ENCODE measurements at places on chromosomes 11 and 22.

DNA sequence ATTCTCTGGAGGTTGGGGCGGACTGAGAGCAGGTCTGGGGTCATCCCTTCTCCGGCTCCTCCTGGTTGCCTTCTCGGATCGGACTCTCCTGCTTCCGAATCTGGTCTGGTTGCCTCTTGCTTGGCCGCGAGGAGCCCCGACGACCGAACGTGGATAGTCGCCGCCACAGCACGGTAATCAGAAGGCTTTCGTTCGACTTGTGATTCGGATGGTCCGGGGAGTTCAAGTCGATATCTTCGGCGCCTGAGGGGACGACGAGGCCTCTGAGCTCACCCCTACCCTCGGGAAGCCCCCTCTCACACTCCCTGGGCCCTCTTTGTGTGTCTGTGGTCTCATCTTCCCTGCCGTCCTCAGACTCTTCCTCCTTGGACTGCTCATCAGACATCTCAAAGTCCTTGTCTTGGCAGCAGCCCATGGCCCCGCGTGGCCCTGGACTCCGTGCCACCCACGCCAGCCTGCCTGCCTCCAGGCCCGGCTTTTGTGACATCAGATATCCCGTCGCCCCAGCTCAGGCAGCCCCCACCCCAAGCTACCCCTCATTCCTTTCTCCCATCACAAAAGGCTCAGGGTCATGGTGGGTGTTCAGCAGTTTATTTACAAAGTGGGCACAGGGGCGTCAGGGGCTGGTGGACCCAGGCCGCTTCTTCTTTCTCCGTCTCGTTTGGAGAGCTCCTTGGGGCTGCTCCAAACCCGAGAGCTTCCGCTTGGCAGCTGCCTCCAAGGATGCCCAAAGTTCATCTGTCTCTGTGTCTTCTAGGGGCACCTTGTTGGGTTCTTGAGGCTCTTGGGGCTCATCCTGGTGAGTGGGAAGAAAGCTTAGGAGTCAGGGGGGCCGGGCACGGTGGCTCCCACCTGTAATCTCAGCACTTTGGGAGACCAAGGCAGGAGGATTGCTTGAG is at the start of gene TEX54:
Gene TEX54 (minus strand): TSS at position 506 of the 899 bp plus-strand sequence.
- H3K27me3 ChIP-seq, result no peaks in the 10 kb centered on the region
- H3K36me3 ChIP-seq, result no peaks in the 10 kb centered on the region
- peak within 1 kb of the TSS; percentile 95 for H3K27ac ChIP-seq
- H3K4me1 ChIP-seq, result peaks cover 89% of the 10 kb centered on the region
- DNase-seq, result peak; percentile 85

GRCh38 chr11:122494221-122494620 is 161.3 kb upstream of the UBASH3B start:
- no peak overlapping the region for H3K4me3 ChIP-seq
- H3K4me1 ChIP-seq, result peaks cover 5% of the 10 kb centered on the region
- H3K36me3 ChIP-seq, result no peaks in the 10 kb centered on the region
- H3K27me3 ChIP-seq, result no peaks in the 10 kb centered on the region
- H3K27ac ChIP-seq, result no peak overlapping the region
- no peak for DNase-seq

DNA sequence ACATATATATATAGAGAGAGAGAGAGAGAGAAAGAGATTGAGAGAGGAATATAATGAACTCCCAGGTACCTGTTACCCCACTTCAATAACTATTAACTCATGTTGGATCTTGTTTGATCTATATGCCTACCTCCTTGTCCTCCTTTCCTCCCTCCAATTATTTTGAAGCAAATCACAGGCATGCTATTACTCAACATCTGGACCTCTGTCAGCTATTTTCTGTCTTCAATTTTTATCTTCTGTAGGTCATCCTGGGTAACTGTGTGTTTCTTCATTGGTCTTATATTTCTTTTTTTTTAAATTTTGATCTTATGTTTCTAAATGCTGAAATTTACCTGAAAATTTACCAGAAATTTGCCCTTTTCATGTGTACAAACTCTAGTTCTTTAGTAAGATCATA is 24.8 kb downstream of the UVRAG start:
- no peaks in the 10 kb centered on the region for H3K36me3 ChIP-seq
- peaks cover 95% of the 10 kb centered on the region for H3K4me1 ChIP-seq
- H3K27me3 ChIP-seq, result no peaks in the 10 kb centered on the region
- no peak overlapping the region for H3K4me3 ChIP-seq

DNA sequence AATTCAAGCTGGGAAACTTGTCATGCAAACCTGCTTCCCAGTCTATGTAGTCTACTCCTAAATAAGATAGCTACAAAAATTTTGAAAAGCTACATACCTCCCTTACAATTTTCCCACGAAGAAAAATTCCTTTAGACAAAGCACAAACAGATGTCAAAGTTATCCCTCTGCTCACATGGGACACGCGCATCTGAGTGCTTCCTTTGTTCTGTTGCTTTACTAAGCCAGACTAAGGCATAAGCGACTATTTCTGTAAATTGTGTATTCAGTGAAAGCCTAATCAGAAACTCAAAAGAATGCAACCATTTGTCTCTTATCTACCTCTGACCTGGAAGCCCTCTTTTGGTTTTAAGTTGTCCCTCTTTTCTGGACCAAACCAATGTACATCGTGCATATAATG is 583.7 kb upstream of the B3GAT1 start:
- no peak overlapping the region for H3K27ac ChIP-seq
- no peak for DNase-seq
- no peaks in the 10 kb centered on the region for H3K27me3 ChIP-seq
- no peaks in the 10 kb centered on the region for H3K4me1 ChIP-seq

DNA sequence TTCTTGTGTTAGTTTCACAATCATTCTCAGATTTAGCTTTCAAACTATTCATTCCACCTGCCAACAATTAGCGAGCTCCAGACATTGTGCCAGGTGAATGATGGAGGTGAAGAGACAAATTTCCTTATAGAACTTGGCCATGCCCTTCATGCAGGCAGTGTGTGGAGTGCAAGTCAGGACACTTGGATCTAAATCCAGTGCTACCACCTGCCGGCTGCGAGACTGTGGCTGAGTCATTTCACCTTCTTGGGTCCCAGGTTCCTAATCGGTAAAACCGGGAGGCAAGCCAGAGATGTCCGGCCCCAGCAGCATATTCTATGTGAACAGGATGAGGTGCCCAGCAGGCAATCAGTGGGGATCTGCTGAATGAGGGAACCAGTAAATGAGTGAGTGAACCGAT is 18.6 kb upstream of the EHF start:
- H3K4me1 ChIP-seq, result no peaks in the 10 kb centered on the region
- DNase-seq, result no peak
- H3K27me3 ChIP-seq, result no peaks in the 10 kb centered on the region
- H3K27ac ChIP-seq, result no peak overlapping the region

DNA sequence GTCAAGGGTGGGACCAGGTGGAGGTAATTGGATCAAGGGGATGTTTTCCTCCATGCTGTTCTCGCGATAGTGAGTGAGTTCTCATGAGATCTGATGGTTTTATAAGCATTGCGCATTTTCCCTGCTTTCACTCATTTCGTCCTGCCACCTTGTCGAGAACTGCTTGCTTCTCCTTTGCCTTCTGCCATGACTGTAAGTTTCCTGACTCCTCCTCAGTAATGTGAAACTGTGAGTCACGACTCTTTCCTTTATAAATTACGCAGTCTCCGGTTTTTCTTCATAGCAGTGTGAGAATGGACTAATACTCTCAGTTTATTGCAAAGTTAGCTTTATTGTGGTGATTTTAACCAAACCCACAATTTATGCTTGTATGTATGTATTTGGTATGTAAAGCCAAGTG is 878.5 kb upstream of the ANO3 start:
- H3K27me3 ChIP-seq, result no peaks in the 10 kb centered on the region
- H3K27ac ChIP-seq, result no peak overlapping the region
- no peak for DNase-seq
- H3K4me3 ChIP-seq, result no peak overlapping the region
- no peaks in the 10 kb centered on the region for H3K36me3 ChIP-seq

DNA sequence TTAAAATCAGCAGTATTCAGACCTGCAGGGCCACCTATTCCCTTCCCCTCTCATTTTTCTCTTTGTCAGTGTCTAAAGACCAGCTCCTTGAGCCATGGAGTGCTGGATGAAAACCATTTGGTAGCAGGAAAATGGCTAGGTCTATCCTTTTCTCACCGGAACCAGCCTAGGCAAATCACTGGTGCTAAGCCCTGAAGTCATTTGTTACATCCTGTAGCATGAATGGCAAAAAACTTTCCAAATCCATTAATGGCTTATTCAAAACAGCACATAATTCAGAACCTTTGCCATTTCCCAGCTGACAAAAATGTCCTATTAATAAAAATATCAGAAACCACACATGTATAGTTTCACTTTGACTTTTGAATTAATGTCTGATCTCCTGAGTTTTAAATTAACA is 209.5 kb upstream of the E2F8 start:
- no peaks in the 10 kb centered on the region for H3K36me3 ChIP-seq
- H3K27ac ChIP-seq, result no peak overlapping the region
- H3K27me3 ChIP-seq, result no peaks in the 10 kb centered on the region
- H3K4me1 ChIP-seq, result no peaks in the 10 kb centered on the region
- no peak overlapping the region for H3K4me3 ChIP-seq

- no peak overlapping the region for H3K4me3 ChIP-seq
- no peaks in the 10 kb centered on the region for H3K4me1 ChIP-seq
- H3K27ac ChIP-seq, result no peak overlapping the region
- DNase-seq, result no peak
These were observed 78.4 kb upstream of the DBX1 start for GRCh38 chr11:20238712-20239111.

Data from spleen (tissue), 13 donors.